ENCODE measurements at places on chromosomes 7 and 10. TPM values are rescaled to one million over a fixed set of nuclear protein-coding genes. Genes with fewer than 3 reads are reported as not detected.

GRCh38 chr10:60618861-60619260 lies 159.4 kb upstream of the CDK1 start:
- H3K27ac ChIP-seq: no peak overlapping the region
- no peak for DNase-seq
- H3K36me3 ChIP-seq: no peaks in the 10 kb centered on the region
- no peaks in the 10 kb centered on the region for H3K27me3 ChIP-seq
- no peaks in the 10 kb centered on the region for H3K4me1 ChIP-seq

Gene GCK
- total RNA-seq: 0.24 TPM

GRCh38 chr7:158955146-158955870 lies 99.0 kb downstream of the DYNC2I1 start:
- peaks cover 16% of the 10 kb centered on the region for H3K27me3 ChIP-seq
- no peak overlapping the region for H3K4me3 ChIP-seq
- no peak for DNase-seq

GRCh38 chr7:1993031-1993695 lies 239.6 kb downstream of the MAD1L1 start:
- no peaks in the 10 kb centered on the region for H3K27me3 ChIP-seq
- no peak overlapping the region for H3K27ac ChIP-seq
- no peaks in the 10 kb centered on the region for H3K4me1 ChIP-seq
- no peak for DNase-seq
- no peak overlapping the region for H3K4me3 ChIP-seq

DNA sequence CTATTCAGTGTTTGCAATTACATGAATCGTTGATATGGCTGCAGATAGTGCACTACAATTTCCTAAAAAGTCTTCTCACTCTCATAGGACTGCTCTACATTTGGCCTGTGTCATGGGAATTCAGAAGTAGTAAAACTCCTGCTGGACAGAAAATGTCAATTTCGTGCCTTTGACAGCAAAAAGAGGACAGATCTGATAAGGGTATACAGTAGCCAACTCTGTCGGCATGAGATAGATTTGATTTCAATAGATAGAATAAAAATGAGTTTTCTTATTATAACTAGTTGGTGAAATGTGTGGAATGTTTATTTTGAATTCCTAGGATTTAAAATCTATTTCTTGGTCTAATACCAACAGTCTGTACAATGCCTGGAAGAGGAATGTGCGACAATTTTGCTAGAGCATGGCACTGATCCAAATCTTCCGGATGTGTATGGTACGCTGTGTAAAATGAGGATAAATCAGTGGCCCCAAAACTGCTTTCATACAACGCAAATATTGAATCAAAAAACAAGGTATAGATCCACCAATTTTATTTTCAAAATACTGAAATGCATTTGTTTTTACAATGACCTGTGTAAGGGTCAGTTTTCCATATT lies 133.5 kb upstream of the CDK13 start:
- DNase-seq: no peak
- H3K27me3 ChIP-seq: peaks cover 26% of the 10 kb centered on the region
- no peak overlapping the region for H3K27ac ChIP-seq
- H3K36me3 ChIP-seq: no peaks in the 10 kb centered on the region

DNA sequence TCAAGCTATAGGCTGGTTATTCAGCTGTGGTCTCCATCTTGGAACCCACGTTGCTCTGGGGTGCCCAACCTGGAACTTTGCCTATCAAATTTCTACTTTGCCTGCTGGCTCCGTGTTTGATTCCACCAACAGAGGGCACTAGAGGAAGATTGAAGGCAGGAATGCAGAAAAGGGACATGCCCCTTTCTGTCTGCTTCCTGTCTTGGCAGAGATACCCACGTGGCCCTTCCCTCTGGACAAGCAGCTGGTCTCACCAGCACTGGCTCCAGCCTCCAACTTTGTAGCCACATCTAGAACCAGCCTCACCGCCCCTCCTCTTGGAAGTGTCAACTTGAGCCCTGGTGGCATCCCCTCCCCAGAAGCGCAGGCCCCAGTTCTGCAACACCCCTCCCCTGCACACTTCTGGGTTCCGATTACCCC lies 52.1 kb upstream of the ZNF438 start:
- no peak overlapping the region for H3K27ac ChIP-seq
- no peaks in the 10 kb centered on the region for H3K4me1 ChIP-seq
- H3K4me3 ChIP-seq: no peak overlapping the region
- no peaks in the 10 kb centered on the region for H3K27me3 ChIP-seq

DNA sequence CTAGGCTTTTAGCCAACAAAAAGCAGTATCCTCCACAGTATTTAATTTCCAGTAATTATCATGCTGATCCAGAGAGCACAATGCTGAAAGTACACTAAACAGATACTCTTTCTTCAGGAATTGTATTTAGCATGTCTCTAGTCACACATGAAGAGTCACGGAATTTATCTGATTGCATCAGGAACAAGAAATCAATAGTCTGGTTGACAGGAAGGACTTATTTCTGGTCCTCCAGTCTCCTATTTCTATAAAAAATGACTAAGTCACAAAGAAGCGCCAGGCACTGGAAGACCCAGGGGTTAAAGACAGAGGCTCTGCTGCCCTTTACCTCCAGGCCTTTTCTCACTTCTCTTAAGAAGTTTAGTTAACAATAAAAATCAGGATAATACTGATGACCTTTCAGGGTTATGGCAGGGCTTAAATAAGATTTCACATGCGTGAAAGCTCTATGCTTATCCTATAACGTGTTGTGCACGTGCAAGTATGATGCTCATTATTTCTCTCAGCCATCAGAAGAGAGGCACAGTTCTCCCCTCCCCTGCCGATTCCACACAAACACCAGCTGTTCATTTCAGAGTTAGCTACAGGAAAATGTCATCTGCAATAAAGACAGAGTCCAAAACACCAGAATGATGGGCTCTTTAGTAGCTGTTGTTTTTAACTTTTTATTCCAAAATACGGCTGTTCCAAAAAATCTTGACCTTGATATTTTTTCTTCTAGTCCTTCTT lies 36.9 kb downstream of the SLC26A4 start:
- H3K27ac ChIP-seq: no peak overlapping the region
- no peaks in the 10 kb centered on the region for H3K27me3 ChIP-seq
- no peak overlapping the region for H3K4me3 ChIP-seq
- no peaks in the 10 kb centered on the region for H3K36me3 ChIP-seq
- no peak for DNase-seq

GRCh38 chr10:80075781-80076180 lies 2.7 kb upstream of the TMEM254 start:
- H3K27me3 ChIP-seq: no peaks in the 10 kb centered on the region
- DNase-seq: no peak
- H3K4me3 ChIP-seq: no peak overlapping the region

Gene PCLO
- 3.0 TPM for total RNA-seq

DNA sequence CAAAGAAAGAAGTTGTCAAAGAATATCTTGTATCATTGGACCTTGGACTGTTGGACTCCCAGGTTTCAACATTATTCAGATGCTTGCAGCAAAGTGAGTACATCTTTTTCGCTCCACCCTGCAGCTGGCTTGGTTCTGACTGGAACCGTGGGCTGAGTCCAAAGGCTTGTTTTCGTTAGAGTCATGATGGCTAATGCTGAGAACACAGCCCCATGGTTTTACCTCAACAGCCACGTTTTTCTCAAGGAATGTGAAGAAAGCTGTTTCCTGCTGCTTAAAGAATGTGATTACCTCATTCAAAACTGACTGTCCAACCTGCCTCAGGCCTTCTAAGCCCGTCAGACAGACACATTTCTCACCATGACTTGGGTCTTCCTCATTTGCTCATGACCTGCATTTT lies 69.5 kb downstream of the STEAP1B start:
- no peak overlapping the region for H3K4me3 ChIP-seq
- H3K4me1 ChIP-seq: peaks cover 23% of the 10 kb centered on the region
- no peaks in the 10 kb centered on the region for H3K27me3 ChIP-seq

- H3K27me3 ChIP-seq: no peaks in the 10 kb centered on the region
- no peaks in the 10 kb centered on the region for H3K36me3 ChIP-seq
- no peaks in the 10 kb centered on the region for H3K4me1 ChIP-seq
- no peak overlapping the region for H3K27ac ChIP-seq
- H3K4me3 ChIP-seq: no peak overlapping the region
Observed at GRCh38 chr10:48941427-48942075, 1.9 kb upstream of the LRRC18 start.

GRCh38 chr7:97851683-97852082 lies 20.5 kb downstream of the ASNS start:
- no peak overlapping the region for H3K4me3 ChIP-seq
- no peak for DNase-seq
- no peaks in the 10 kb centered on the region for H3K4me1 ChIP-seq
- no peak overlapping the region for H3K27ac ChIP-seq
- H3K36me3 ChIP-seq: no peaks in the 10 kb centered on the region

Gene ADARB2
- total RNA-seq: 0.18 TPM

Gene ZNF239
- total RNA-seq: 5.7 TPM

DNA sequence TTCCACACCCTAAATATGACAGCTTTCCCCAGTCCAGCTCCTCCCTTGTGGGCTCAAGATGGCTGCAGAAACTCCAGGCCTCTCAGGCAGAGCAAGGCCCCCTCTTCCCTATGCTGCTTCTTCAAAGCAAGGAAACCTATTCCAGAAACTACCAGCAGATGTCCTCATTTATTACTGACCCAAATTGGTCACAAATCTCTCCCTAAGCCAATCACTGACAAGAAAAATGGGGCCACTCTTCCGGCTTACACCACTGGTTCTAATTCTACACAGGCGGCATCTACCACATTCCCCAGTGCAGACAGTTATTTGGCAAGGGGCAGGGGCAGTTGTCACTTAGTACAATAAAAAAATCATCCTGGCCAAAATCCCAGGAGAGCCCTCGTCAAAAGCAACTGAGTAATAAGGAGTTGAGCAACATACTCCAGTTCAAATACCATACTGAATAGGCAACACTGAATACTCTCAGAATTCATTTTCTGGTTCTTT lies 150.4 kb downstream of the SFMBT2 start:
- no peak overlapping the region for H3K27ac ChIP-seq
- DNase-seq: peak; percentile 97

GRCh38 chr7:111982133-111982532 lies 224.1 kb downstream of the DOCK4 start:
- no peaks in the 10 kb centered on the region for H3K27me3 ChIP-seq
- H3K36me3 ChIP-seq: peaks cover 2% of the 10 kb centered on the region
- no peak overlapping the region for H3K4me3 ChIP-seq
